ENCODE measurements at places on chromosomes 3 and 15.

- no peak for DNase-seq
These were observed 84.9 kb downstream of the TBC1D2B start for GRCh38 chr15:77992356-77993222.

DNA sequence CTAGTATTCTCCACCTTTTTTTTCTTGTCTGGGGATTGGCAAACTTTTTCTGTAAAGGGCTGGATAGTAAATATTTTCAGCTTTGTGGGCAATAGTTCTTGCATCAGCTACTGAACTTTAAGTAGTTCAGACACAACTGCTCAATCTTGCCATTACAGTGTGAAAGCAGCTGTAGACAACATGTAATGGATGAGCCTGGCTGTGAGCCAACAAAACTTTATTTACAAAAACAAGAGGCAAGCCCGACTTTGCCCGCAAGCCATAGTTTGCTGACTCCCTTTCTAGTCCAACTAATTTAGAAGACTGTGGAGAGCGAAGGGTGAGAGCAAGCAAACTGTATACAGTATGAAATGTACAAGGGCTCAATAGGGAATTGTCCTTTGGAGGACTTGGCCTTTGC lies 6.2 kb downstream of the FRMD4B start:
- DNase-seq, result no peak

DNA sequence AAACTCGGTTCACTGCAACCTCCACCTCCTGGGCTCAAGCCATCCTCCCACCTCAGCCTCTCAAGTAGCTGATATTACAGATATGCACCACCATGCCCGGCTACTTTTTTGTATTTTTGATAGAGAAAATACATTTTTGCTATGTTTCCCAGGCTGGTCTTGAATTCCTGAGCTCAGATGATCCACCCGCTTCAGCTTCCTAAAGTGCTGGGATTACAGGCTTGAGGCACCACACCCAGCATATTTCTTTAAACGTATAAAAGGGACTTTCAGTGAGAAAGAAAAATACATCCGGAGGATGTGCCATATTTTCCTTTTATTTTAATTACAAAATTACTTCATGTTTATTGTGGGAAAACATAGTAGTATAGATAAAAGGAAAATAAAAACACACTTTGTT lies 55.2 kb downstream of the RPL39L start:
- DNase-seq, result no peak

GRCh38 chr3:187694801-187695200 lies 7.6 kb downstream of the RTP2 start:
- DNase-seq, result no peak

GRCh38 chr15:71791975-71792374 lies 18.4 kb upstream of the NR2E3 start:
- no peak for DNase-seq

GRCh38 chr3:25677121-25677520 lies 12.4 kb upstream of the TOP2B start:
- DNase-seq, result no peak

DNA sequence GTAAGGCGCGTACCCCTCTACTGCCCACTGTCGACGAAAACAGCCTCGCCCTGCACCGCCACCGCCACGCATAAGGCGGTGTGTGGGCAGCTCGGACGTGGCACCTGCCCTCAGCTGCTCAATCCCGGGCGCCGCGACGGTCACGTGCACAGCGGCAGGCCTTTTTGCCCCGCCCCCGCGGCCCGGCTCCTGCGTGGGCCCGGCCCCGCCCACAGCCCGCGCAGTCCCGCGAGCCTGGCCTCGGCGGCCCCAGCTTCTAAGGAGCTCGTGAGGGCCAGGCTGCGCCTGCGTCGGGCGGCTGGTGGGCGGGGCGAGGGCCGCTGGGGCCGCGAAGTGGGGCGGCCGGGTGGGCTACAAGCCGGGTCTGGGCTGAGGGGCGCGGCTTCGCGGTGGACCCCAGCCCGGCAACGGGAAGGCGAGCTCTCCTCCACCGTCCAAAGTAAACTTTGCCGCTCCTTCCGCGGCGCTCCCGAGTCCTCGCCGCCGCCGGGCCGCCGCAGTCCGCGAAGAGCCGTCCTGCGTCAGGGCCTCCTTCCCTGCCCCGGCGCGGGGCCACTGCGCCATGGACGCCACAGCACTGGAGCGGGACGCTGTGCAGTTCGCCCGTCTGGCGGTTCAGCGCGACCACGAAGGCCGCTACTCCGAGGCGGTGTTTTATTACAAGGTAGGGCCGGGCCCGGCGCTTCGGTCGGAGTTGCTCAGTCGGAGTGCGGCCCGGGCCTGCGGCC lies at the start of gene CAPN7:
Gene CAPN7 (plus strand): TSS at position 313 of the 728 bp plus-strand sequence. CDS start 250 bp downstream, at position 563.
- no peak for DNase-seq

DNA sequence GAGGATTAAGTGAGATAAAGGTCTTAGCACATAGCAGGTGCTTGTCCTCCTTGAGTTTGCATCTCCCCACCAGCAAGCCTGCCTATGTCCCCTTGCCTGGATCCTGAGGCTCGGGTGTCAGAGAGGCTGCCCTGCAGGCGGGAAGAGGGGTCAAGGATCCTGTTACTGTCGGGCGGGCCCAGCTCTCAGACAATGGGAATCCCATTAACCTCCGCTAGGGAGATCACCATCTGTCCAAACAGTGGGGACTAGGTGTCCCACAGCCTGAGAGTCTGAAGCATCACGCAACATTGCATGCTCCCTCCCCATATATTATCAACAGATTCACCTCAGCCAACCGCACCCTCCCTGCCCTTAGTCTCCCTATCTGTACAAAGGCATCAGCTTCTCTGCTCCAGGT lies 151.4 kb downstream of the FBLN2 start:
- no peak for DNase-seq

All from activated naive CD4-positive, alpha-beta T cell (primary cell).